ENCODE measurements at places on chromosomes 4 and X. TPM values are rescaled to one million over a fixed set of nuclear protein-coding genes. Genes with fewer than 3 reads are reported as not detected.

Gene FAM149A
- 12.8 TPM for total RNA-seq

Gene MEPE
- total RNA-seq: not detected

Gene MAGEE1
- 2.9 TPM for total RNA-seq

Gene CEP135
- 2.5 TPM for total RNA-seq

Gene DRD5
- not detected for total RNA-seq

Gene ADGRG4
- not detected for total RNA-seq

Gene GPR173
- total RNA-seq: 0.50 TPM

Measured in left ventricle myocardium superior (tissue), 1 donor.